ENCODE measurements at places on chromosomes 4 and X. TPM values are rescaled to one million over a fixed set of nuclear protein-coding genes. Genes with fewer than 3 reads are reported as not detected.

PROM1 gene
- 21.6 TPM for total RNA-seq

CHRDL1 gene
- total RNA-seq = 24.4 TPM

TCEAL2 gene
- total RNA-seq = 16.1 TPM

F9 gene
- not detected for total RNA-seq

ZNF718 gene
- 21.0 TPM for total RNA-seq

FOXR2 gene
- total RNA-seq = not detected

PCGF3 gene
- 79.5 TPM for total RNA-seq

UGT8 gene
- total RNA-seq = 11.3 TPM

SLC10A4 gene
- 1.1 TPM for total RNA-seq

TMEM271 gene
- total RNA-seq = 4.4 TPM

CWH43 gene
- total RNA-seq = not detected

VEGFC gene
- 3.0 TPM for total RNA-seq

PAGE2B gene
- not detected for total RNA-seq

NDST4 gene
- total RNA-seq = 16.9 TPM

WNK3 gene
- total RNA-seq = 40.2 TPM

MGST2 gene
- 9.3 TPM for total RNA-seq

MAP7D2 gene
- total RNA-seq = 9.9 TPM

XK gene
- total RNA-seq = 4.1 TPM

SPANXB1 gene
- total RNA-seq = not detected

TADA2B gene
- 15.8 TPM for total RNA-seq

FRG1 gene
- total RNA-seq = 24.8 TPM

ADAMTS3 gene
- 13.8 TPM for total RNA-seq

EMCN gene
- total RNA-seq = 5.2 TPM

GDPD2 gene
- total RNA-seq = 7.7 TPM

CSAG3 gene
- total RNA-seq = not detected

PRRG3 gene
- total RNA-seq = 6.5 TPM

ARFIP1 gene
- total RNA-seq = 32.2 TPM

MYOZ2 gene
- not detected for total RNA-seq

NIPAL1 gene
- 3.9 TPM for total RNA-seq

TDO2 gene
- not detected for total RNA-seq

FAM13A gene
- total RNA-seq = 55.2 TPM

GYPA gene
- total RNA-seq = 2.8 TPM

STOX2 gene
- 44.2 TPM for total RNA-seq

SLC25A6 gene
- 125 TPM for total RNA-seq

NAP1L3 gene
- 61.4 TPM for total RNA-seq

BEX3 gene
- 130 TPM for total RNA-seq

TLR10 gene
- total RNA-seq = 1.2 TPM

STK32B gene
- 19.1 TPM for total RNA-seq

KDR gene
- total RNA-seq = 17.7 TPM

IQCM gene
- not detected for total RNA-seq

ARAP2 gene
- 45.3 TPM for total RNA-seq

SOD3 gene
- 0.54 TPM for total RNA-seq

NKX3-2 gene
- 0.18 TPM for total RNA-seq

MMRN1 gene
- total RNA-seq = 6.2 TPM

CSN1S1 gene
- not detected for total RNA-seq

ART3 gene
- not detected for total RNA-seq

SNCA gene
- 52.7 TPM for total RNA-seq

PFKFB1 gene
- total RNA-seq = 0.45 TPM

DCX gene
- 216 TPM for total RNA-seq

CCSER1 gene
- total RNA-seq = 200 TPM

APLN gene
- 2.0 TPM for total RNA-seq

CXorf65 gene
- total RNA-seq = not detected

HELT gene
- total RNA-seq = not detected

SYN1 gene
- 9.8 TPM for total RNA-seq

XAGE1A gene
- not detected for total RNA-seq

PHEX gene
- total RNA-seq = 0.82 TPM

EVC gene
- 10.4 TPM for total RNA-seq

IL2 gene
- not detected for total RNA-seq

SLC9B1 gene
- 4.3 TPM for total RNA-seq

All from cerebellum (tissue), 4 donors.